ENCODE measurements at places on chromosomes 4 and X. TPM values are rescaled to one million over a fixed set of nuclear protein-coding genes. Genes with fewer than 3 reads are reported as not detected.

GRCh38 chrX:101462892-101463291 is 22.4 kb upstream of the ARMCX4 start:
- no peak for ATAC-seq

DNA sequence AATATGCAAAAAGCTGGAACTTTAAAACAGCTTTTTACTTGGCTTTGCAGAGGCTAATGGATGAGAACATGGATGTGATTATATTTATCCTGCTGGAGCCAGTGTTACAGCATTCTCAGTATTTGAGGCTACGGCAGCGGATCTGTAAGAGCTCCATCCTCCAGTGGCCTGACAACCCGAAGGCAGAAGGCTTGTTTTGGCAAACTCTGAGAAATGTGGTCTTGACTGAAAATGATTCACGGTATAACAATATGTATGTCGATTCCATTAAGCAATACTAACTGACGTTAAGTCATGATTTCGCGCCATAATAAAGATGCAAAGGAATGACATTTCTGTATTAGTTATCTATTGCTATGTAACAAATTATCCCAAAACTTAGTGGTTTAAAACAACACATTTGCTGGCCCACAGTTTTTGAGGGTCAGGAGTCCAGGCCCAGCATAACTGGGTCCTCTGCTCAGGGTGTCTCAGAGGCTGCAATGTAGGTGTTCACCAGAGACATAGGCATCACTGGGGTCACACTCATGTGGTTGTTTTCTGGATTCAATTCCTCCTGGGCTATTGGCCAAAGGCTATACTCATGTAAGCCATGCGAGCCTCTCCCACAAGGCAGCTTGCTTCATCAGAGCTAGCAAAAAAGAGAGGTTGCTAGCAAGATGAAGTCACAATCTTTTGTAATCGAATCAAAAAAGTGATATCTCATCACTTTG is 15.6 kb downstream of the TLR8 start:
- no peak for ATAC-seq

DNA sequence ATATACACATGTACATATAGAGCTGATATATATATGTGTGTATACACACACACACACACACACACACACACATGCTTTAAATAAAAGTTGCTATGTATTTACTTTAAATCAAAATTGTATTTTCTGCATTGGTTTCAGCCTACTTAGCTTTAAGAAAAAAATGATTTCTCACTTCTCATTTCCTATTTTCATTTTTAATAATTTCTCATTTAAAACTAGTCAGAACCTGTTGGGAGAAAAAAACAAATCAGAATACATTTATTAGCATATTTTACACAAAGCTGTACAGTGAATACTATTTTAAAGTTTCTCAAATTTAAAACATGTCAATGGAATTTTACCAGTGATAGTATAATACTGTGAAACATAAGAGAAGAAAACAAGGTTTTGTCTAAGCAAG is 681.8 kb downstream of the CENPC start:
- no peak for ATAC-seq

The KIF4A gene
- 9.4 TPM for total RNA-seq

The CSN1S1 gene
- not detected for total RNA-seq
